Naive thymus-derived CD8-positive, alpha-beta T cell (primary cell): ENCODE measurements at places on chromosomes 4 and X. TPM values are rescaled to one million over a fixed set of nuclear protein-coding genes. Genes with fewer than 3 reads are reported as not detected.

- DNase-seq = no peak
These were observed 690.9 kb downstream of the PCDH19 start for GRCh38 chrX:99719140-99719539.

- DNase-seq = no peak
These were observed 102.3 kb upstream of the GRIA3 start for GRCh38 chrX:123081776-123082175.

DNA sequence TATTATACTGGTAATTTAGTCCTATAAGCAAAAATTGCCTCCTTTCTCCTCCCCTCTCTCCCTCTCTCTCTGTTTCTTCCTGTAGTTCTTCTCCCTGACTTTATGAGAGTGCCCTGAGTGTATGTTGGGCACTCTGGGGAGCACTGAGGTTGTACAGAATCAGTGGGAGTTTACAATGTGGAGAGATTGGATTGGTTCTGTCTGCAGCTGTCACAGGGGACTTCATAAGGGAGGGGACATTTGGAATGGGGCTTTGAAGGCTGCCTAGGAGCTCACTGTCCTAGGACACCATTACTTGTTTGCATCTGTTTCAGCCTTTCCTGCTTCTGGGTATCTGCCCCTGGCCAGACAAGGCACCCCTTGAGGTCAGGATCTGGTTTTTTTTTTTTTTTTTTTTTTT is 22.9 kb downstream of the SH3TC1 start:
- DNase-seq = no peak

DNA sequence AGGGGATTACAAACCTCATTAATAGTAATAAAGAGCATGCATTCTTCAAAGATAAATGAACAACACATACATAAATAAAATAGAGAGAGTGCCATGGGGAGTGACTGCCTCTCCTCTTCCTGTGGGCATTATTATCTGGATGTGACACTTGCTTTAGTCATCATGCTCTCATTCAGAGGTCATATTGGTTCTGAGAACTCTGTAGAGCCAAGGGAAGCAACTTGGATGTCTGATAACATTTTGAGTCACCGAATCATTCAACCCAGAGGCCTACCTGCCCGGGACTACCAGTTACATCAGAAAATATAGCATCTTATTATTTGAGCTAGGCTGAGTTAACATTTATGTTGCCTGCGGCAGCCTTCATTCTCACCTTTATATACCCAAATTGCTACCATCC is 489.5 kb downstream of the STIM2 start:
- no peak for DNase-seq

DNA sequence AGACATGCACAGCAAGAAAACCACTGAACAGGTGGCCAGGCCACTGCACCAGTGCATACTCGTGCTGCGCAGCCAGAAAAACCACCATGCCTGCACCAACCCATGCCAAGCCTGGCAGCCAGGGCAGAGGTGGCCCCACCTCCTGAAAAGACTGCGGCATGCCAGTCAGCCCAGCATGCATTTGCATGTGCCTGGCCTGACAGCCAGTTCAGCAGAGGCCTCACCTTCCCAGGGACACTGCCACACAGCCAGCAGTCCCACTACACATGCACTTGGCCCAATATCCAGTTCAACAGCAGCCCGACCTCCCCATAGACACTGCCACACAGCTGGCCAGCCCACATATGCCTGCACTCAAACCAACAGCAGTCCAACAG is 43.5 kb upstream of the DDX60 start:
- DNase-seq = no peak

GRCh38 chrX:77597511-77597910 is 150.3 kb downstream of the FGF16 start:
- no peak for DNase-seq

DNA sequence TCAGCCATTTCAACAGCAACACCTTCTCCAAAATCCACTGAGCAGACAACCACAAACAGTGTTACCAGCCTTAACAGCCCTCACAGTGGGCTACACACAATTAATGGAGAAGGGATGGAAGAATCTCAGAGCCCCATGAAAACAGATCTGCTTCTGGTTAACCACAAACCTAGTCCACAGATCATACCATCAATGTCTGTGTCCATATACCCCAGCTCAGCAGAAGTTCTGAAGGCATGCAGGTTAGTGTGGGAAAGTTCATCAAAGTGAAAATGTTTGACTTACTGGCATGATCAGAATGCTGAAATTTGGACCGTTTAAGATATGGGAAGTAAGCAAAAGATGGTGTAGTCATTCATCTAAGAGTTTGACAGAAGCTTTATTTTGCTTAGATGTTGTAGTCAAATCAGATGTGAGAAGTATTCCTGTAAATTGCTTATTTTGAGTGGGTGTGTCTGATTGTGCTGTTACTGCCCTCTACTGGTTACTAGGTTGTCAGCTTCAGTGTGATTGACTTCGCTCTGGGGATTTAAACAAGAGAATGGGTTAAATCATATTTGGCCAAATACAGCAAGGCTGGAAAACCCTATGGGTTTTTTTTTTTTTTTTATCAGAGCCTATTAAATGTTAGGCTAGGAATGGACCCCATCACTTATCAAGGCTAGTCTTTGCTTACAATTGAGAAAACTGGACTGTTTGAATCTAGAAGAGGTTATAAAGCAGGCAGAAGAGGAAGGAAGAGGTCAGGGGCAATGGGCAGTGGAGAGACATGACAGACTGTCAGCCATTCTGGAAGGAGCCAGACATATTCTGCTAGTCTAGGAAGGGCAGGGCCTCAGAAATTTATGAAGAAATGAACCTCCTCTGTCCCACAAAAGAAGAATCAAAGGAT is 130.3 kb downstream of the DIPK2B start:
- no peak for DNase-seq

- DNase-seq = no peak
These were observed 56.2 kb downstream of the CD99L2 start for GRCh38 chrX:150842198-150842685.

DNA sequence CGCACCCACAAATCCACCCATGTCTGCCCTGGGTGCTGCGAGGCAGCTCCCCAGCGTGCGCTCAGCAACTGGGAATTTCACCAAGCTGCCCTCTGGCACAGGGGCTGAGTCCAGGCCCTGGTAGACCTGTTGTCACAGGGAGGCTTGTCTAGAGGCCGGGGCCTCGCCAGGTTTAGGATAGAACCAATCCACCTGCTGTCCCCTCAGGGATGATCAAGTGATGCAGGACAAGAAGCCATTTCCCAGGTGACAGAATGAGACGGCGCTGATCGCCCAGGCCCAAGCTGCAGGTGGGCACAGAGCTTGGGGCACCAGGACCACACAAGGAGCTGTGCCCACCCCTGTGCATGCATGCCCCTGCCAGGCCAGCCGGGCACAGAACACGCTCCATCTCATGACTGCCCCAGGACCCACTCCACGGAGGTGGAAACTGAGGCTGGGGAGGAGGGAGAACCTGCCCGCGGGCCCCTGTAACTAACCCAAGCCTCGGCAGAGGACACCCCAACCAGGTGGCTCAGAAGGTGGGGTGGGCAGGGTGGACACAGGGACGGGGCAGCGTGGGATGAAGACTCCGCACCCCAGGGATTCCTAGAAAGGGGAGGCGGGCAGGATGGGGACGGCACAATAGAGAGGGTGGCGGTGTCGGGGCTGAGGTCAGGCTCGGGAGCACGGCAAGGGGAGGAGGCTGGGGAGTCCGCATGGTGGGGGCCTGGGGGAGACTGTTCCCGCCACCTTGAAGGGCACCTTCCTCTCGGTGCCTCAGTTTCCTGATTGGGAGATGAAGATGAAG is 78.0 kb downstream of the ZFYVE28 start:
- no peak for DNase-seq

GRCh38 chr4:73978886-73979285 is 2.9 kb downstream of the PF4 start:
- no peak for DNase-seq

GRCh38 chr4:69594382-69594781 is 45.1 kb downstream of the UGT2A2 start:
- DNase-seq = no peak

- no peak for DNase-seq
These were observed 112.6 kb downstream of the ATP10D start for GRCh38 chr4:47597696-47598095.

GRCh38 chr4:79059631-79060399 is 120.6 kb upstream of the PAQR3 start:
- DNase-seq = no peak

DNA sequence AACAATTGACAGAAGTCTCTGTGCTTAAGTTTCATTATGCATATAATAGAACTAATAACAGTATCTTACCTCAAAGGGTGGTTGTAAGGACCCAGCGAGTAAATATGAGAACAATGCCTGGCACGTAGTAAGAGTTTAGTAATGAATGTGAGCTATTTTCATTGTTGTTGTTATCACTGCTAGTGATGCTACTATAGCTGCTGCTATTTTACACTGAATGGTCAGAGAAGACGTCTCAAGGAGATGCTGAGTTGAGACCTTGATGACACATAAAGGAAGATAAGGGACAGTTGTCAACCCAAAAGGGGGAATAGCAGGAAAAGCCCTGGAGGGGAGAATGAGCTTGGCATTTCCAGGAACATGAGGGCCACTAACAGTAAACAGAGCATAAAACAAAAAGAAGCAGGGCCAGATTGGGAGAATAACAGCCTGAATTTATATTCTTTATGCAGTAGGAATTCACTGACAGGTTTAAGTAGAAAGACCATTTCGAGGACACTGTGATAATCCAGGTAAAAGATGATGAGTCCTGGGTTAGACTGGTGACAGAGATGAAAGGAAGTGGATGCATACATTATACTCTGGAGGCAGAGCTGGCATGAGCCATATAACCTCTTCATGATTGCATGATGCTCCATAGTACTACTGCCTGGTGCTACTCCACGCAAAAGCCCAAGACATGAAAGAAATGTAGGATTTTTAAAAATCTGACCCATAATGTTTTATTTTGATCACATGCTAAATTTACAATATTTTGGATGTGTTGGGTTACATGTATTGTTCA is 23.1 kb downstream of the ATP8A1 start:
- DNase-seq = no peak

The TSPAN7 gene
- 0.29 TPM for total RNA-seq

The PCYT1B gene
- total RNA-seq = not detected

The MUC7 gene
- not detected for total RNA-seq

The CCNB3 gene
- 0.16 TPM for total RNA-seq

The MGARP gene
- total RNA-seq = 0.27 TPM

The NLGN4X gene
- total RNA-seq = not detected

The UCP1 gene
- total RNA-seq = not detected

The KLB gene
- total RNA-seq = not detected

The GAB3 gene
- 10.0 TPM for total RNA-seq
